ENCODE measurements at places on chromosomes 5 and 9. TPM values are rescaled to one million over a fixed set of nuclear protein-coding genes. Genes with fewer than 3 reads are reported as not detected.
A peak's percentile ranks its signal among the peaks of the same experiment; 100 is the strongest.

GRCh38 chr9:138068601-138069035 lies 191.0 kb downstream of the CACNA1B start:
- no peaks in the 10 kb centered on the region for H3K27me3 ChIP-seq
- no peak overlapping the region for H3K27ac ChIP-seq
- no peaks in the 10 kb centered on the region for H3K36me3 ChIP-seq

Gene ANKRD31
- total RNA-seq, result 0.17 TPM

Gene ABHD17B
- 20.7 TPM for total RNA-seq

DNA sequence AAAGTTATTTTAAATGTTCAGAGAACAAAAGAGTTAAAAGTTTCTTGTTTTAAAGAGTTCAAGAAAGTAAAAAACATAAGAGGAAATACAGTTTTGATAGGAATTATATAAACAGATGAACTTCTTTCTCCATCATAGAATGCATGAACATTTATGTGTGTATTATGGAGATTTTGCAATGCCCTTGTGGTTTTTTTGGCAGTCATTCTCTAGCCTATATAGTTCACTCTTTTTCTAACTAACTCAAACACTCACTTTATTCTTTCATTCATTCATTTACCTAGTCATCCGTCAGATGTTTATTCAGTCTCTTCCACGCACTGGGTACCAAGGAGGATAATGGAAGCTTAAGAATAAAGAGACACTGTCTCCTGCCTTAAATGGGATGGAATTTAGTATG lies 195.9 kb upstream of the VLDLR start:
- no peaks in the 10 kb centered on the region for H3K27me3 ChIP-seq
- no peak overlapping the region for H3K4me3 ChIP-seq
- H3K27ac ChIP-seq, result no peak overlapping the region

DNA sequence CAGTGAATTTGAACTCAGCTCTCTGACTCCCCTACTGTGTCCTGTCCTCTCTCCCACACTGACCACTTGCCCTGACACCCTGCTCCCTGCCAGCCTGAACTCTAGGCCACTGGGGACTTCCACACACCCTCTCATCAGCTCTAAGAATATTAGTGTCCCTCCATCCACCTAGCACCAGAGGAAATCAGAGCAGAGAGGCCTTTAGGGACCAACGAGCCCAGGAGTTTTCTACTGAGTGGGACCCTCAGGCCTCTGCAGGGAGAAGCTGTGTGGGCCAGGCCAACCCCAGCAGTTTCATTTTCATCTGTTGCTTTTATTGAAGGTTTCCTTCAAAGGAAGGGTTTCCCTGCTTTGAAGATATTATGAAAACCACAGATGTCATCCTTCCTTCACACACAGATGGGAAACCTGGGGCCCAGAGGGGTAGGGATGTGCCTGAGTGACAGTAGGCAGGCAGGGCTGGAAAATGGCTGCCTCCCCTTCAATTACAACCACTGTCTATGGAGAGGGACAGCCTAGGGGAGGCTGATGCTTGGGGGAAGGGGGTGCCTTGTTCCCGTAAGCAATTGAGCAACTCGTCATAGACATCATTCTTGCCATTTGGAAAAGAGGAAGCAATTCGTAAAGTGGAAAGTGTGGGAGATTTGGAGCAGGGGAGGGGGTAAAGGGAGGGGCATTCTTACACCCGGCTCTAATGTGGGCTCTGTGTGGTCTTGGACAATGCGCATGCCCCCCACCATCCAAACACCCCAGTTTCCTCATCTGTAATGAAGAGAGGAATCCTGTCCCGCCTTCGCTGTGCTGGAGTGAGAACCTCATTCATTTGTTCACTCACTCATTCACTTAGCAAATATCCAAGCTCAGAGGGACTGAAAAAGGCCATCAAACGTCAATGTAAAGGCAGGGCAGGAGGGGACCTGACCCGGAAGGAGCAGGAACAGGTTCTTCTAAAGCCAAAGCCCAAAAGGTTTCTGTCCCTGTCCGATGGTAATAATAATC lies 3.9 kb downstream of the GLIPR2 start:
- no peaks in the 10 kb centered on the region for H3K27me3 ChIP-seq
- no peak overlapping the region for H3K4me3 ChIP-seq
- H3K27ac ChIP-seq, result peak overlapping the region; percentile 77
- H3K4me1 ChIP-seq, result peaks cover 62% of the 10 kb centered on the region
- H3K36me3 ChIP-seq, result no peaks in the 10 kb centered on the region

Gene SHISAL2B
- total RNA-seq, result not detected

GRCh38 chr9:97980918-97981845 lies 2.0 kb upstream of the ANP32B start:
- no peak overlapping the region for H3K27ac ChIP-seq
- H3K4me3 ChIP-seq, result no peak overlapping the region
- H3K4me1 ChIP-seq, result peaks cover 16% of the 10 kb centered on the region
- no peaks in the 10 kb centered on the region for H3K27me3 ChIP-seq
- H3K36me3 ChIP-seq, result no peaks in the 10 kb centered on the region

DNA sequence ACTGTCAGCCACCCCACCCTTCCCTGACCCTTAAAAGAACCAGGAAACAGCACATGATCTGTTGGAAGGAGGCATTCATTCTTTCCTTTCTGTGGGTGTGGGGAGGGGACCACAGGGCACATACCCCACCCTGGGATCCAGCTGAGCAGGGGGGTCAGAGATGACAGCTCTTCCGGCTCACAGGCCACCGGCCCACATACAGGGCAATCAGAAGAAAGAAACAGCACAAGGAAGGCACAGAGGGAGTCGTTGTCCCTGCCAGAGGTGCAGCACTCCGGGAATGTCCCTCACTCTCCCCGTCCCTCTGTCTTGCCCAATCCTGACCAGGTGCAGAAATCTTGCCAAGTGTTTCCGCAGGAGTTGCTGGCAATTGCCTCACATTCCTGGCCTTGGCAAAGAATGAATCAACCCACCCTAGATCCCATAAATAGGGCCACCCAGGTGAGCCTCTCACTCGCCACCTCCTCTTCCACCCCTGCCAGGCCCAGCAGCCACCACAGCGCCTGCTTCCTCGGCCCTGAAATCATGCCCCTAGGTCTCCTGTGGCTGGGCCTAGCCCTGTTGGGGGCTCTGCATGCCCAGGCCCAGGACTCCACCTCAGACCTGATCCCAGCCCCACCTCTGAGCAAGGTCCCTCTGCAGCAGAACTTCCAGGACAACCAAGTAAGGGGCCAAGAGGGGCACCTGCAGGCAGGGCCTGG lies at the start of gene LCN2:
Gene LCN2, plus strand, starts transcription at position 453 of the 701 bp plus-strand sequence. Its CDS starts 73 bp downstream, at position 526.
- DNase-seq, result no peak
- peak within 1 kb of the TSS; percentile 73 for H3K27ac ChIP-seq
- H3K36me3 ChIP-seq, result no peaks in the 10 kb centered on the region
- H3K4me1 ChIP-seq, result peaks cover 33% of the 10 kb centered on the region
- no peak within 1 kb of the TSS for H3K4me3 ChIP-seq

Gene PCDHGB2
- total RNA-seq, result 2.4 TPM

Gene SLC45A2
- not detected for total RNA-seq

DNA sequence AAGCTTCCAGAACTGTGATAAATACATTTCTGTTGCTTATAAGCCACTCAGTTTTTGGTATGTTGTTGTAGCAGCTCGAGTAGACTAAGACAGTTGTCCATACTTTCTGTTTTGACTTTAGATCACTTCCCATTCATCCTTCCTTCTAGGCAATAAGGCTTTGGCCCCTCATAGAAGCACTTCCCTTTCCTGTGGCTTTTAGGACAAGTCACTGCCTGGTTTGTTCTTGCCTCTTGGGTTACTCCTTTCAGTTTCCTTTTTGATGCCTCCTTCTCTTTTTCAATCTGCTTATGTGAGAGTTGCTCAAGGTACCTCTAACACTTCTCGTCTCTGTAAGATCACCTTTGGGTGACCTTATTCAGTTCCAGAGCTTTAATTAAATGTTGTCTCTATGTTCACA lies 72.4 kb upstream of the NTRK2 start:
- H3K4me1 ChIP-seq, result no peaks in the 10 kb centered on the region
- no peak overlapping the region for H3K27ac ChIP-seq
- DNase-seq, result no peak
- no peaks in the 10 kb centered on the region for H3K36me3 ChIP-seq

GRCh38 chr9:109506097-109506712 lies 8.1 kb upstream of the PTPN3 start:
- H3K4me1 ChIP-seq, result no peaks in the 10 kb centered on the region
- H3K27ac ChIP-seq, result no peak overlapping the region
- H3K27me3 ChIP-seq, result no peaks in the 10 kb centered on the region
- DNase-seq, result no peak
- no peak overlapping the region for H3K4me3 ChIP-seq

Gene NMUR2
- total RNA-seq, result not detected

DNA sequence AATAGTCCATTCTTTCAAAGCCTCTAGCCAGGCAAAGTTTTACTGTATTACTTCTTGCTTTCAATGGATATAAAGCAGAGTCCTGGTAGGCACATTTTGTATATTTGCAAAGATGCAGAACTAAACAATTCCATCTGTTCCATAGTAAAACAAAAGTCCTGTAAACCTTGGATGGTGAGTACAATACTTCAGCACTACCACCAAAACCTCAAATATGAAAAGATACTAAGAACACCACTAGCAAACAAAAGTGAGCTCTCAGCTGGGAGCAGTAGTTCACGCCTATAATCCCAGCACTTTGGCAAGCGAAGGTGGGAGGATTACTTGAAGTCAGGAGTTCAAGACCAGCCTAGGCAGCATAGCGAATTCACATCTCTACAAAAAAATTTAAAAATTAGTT lies 195.0 kb downstream of the MSX2 start:
- no peaks in the 10 kb centered on the region for H3K4me1 ChIP-seq
- H3K27me3 ChIP-seq, result no peaks in the 10 kb centered on the region
- no peaks in the 10 kb centered on the region for H3K36me3 ChIP-seq
- no peak overlapping the region for H3K4me3 ChIP-seq

- H3K27me3 ChIP-seq, result no peaks in the 10 kb centered on the region
- H3K4me3 ChIP-seq, result no peak overlapping the region
- H3K36me3 ChIP-seq, result no peaks in the 10 kb centered on the region
- DNase-seq, result no peak
These were observed 366.9 kb upstream of the NUDT12 start for GRCh38 chr5:103929338-103930013.

- no peak for DNase-seq
- no peaks in the 10 kb centered on the region for H3K4me1 ChIP-seq
- H3K27ac ChIP-seq, result no peak overlapping the region
- H3K4me3 ChIP-seq, result no peak overlapping the region
- H3K36me3 ChIP-seq, result no peaks in the 10 kb centered on the region
- no peaks in the 10 kb centered on the region for H3K27me3 ChIP-seq
These were observed 163.5 kb downstream of the ARSB start for GRCh38 chr5:78821536-78822021.

GRCh38 chr5:150068961-150069645 lies 17.3 kb downstream of the CSF1R start:
- no peak for DNase-seq
- no peaks in the 10 kb centered on the region for H3K36me3 ChIP-seq
- no peaks in the 10 kb centered on the region for H3K27me3 ChIP-seq
- no peak overlapping the region for H3K4me3 ChIP-seq
- H3K4me1 ChIP-seq, result peaks cover 11% of the 10 kb centered on the region

Gene SPATA31A3
- total RNA-seq, result not detected
